ENCODE measurements at places on chromosomes 3 and 15.

- no peak for DNase-seq
These were observed 46.1 kb downstream of the METTL6 start for GRCh38 chr3:15380980-15381890.

- no peak for DNase-seq
These were observed 222.6 kb downstream of the PDCD6IP start for GRCh38 chr3:34020726-34021680.

- DNase-seq = no peak
These were observed 225.5 kb upstream of the ST8SIA2 start for GRCh38 chr15:92168066-92168683.

DNA sequence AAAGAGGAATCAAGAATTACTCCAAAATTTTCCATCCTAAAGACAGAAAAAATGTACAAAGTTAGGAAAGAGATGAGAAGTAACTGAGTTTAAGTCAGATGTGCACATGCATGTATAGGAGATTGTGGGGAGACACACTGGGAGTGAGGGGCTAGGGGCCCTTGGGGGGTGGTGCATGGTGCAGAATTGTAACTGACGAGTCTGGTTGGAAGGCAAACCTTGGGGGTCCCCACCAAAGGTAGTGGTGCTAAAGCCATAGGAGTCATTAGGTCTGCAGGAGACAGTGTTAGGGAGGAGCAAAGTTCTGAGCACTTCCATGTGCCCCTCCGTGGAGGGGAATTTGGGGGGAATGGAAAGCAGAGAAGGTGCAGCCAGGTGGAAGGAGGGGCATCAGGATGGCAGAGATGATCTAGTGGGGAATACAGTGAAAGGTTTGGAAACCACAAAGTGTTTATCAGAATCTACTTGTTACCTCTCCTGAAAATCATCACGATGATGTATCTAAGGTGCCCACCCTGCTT is 37.5 kb upstream of the EPHB1 start:
- DNase-seq = no peak

GRCh38 chr3:20658491-20658890 is 472.5 kb upstream of the SGO1 start:
- peak; percentile 27 for DNase-seq

DNA sequence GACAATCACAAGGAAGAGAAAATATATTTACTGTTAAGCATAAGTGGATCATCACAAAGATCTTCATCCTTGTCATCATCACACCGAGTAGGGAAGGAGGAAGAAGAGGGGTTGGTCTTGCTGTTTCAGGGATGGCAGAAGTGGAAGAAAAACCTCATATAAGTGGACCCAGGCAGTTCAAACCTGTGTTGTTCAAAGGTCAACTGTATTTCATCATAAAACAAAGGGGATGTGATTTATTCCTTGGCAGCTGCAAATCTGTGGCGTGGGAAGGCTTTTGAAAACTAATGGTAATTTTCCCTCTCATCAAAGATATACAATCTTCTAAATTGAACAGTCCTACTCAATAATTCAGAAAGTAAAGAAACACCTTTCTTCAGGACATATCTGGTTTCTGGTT is 129.9 kb upstream of the ABI3BP start:
- no peak for DNase-seq

DNA sequence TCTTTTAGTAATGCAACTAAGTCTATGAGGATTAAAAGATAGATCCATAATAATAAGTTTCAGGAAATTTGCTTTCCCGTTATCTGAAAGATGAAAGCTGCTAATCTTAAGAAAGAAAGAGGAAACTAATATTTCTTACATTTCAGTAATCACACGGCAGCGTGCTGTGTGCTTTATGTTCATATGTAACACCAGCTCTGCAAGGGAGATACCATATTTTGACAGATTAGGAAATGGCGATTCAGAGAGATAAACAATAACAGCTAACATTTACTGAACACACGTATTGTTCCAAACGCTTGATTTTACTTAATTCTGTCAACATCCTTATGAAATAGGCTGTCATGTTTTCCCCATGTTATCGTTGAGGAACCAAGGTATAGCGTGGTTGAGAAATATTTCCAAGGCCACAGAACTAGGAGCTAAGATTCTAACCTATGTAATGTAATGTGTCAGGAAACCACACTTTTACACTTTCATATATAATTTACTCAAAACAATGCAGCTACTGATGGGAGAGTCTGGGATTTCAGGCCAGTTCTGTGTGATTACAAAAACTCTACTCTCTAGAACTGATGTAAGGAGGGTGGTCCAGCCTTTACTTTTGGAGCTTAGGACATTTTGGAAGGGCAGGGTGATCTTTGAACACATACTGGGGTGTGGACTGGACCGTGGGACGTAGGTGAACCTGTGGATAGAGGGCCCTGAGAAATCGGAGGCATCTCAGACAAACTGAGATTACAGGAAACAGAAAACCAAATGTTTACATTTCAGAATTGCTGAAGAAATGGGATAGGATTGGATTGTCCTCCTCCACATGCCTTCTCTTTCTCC is 100.6 kb downstream of the IL1RAP start:
- DNase-seq = peak; percentile 26

- DNase-seq = no peak
These were observed 11.3 kb downstream of the CISH start for GRCh38 chr3:50600141-50600753.

- no peak for DNase-seq
These were observed 908.9 kb downstream of the TUSC7 start for GRCh38 chr3:117618462-117618861.

GRCh38 chr15:66830358-66830757 is 128.3 kb downstream of the SMAD6 start:
- peak; percentile 56 for DNase-seq

GRCh38 chr15:60744826-60745460 is 266.0 kb upstream of the ICE2 start:
- DNase-seq = no peak

- no peak for DNase-seq
These were observed 41.1 kb upstream of the CTSH start for GRCh38 chr15:78985859-78986475.

Data from iris pigment epithelial cell (primary cell).